ENCODE measurements at places on chromosomes 11 and 22. TPM values are rescaled to one million over a fixed set of nuclear protein-coding genes. Genes with fewer than 3 reads are reported as not detected.

- DNase-seq = peak; percentile 53
Observed at GRCh38 chr22:36422287-36423014, 34.7 kb upstream of the MYH9 start.

DNA sequence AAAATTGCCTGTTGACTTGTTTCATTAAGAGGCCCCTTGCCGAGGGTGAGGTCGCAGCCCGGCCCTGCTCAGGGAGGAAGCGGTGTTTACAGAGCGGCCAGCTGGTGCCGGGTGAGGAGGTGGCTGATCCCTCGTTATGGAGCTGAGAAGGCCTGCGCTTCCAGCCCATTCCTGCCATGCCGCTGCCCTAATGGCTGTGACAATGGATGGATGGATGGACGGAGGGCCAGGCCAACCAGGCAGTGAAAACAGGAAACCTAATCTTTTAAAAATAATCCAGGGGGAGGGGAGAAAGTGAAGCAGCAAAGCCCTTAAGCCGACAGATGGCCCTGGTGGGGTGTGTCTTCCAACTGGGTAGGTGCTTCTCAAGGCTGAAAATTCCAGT lies 38.5 kb downstream of the BCR start:
- DNase-seq = peak; percentile 73

DNA sequence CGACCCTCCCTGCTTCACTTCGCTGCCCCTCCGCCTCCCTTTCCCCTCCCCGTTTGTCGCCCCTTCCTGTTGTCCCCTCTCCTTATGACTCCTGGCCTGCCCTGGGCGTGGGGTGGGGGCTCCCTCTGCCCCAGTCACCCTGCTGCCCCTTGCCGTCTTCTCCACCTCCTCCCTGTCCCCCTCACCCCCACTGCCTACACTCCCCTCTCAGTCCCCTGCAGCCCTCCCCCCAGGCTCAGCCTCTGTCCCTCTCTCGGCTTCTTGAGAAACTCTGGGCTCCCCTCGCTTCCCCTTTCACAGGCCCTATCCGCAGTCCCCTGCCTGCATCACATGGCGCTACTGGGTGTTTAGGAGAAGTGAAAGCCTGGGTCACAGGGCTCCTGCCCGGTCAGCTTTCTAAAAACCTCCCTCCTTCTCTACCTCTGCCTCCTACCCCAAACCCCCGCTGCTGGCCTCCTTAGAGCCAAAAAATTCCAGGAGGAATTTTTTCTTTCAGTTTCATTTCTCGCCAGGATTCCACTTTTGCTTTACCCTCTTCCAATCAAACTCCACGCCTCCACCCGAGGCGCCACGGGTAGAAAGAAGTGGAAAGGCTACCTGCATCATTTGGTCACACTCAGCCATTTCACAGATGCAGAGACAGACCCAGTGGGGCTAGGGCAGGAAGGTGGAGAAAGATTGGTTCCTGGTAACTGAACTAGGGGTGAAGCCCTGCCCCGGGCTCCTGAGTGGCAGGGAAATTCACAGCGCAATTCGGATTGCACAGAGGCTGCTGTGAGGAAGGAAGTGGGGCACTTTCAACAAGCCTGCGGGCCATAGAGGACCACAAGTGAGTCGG lies at the start of gene SLC15A3:
Gene SLC15A3 (minus strand): TSS at position 273 of the 838 bp plus-strand sequence. CDS start 625 bp downstream, outside the sequence.
- no peak for DNase-seq

- peak; percentile 50 for DNase-seq
Observed at GRCh38 chr11:17473071-17473744, 3.4 kb downstream of the ABCC8 start.

GRCh38 chr11:2942872-2943710 lies 13.9 kb upstream of the PHLDA2 start:
- DNase-seq = no peak

CCDC116 gene
- 1.5 TPM for polyA plus RNA-seq

ZNF280B gene
- 0.78 TPM for polyA plus RNA-seq

Measured in hepatocyte (in vitro differentiated cells).